ENCODE measurements at places on chromosomes 1 and 21.

DNA sequence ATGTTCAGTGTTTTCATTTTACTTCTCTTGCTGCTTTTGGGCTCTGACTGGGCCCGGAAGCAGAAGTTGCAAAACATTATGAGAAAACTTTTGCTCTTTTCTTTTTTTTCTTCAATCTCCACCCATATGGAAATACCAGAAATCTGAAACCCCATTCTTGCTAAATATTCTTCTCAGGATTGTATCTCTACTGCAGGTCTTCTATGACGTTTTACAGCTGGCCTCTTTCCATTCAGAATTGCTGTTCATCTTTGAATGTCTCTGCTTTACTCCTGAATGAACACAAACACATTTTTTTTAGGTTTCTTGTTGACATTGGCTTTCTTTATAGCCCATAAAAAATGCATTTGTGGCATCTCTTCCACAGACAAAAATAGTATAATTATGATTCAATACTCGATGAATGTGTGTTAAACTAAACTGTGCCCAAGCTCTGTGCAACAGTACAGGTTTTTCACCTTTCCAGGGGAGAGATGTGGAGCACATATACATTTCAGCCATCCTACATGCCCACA is 18.8 kb downstream of the PTPRC start:
- no peak for DNase-seq

DNA sequence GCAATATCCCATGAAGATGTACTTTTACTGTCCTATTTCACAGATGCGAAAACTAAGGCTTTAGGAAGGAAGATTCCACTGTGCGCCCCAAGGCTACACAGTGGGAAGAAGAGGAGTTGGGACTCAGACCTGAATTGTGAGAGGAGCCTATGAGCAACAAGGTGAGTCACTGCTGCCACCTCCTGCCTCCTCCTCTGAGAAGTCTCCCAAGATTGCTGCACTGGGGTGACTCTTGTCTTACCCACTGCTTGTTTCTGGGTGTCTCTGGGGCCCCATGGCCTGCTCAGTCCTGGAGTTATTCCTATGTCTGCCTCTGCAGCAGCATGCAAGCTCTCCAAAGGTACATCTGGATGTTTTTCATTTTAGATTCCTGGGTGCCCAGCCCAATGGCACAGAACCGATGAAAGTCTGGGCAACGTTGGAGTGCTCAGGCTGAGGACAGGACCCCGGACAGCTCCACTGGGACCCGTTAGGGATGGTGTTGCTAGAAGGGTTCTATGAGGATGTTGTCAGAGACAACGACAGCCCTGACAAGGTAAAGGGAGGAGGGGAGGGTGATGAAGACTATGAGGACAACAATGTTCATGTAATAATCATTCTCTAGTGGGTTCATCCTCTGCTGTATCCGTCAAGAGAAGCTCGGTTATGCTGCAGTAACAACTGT is 11.0 kb upstream of the C1QA start:
- peak; percentile 69 for DNase-seq

GRCh38 chr1:181486098-181486420 is 2.7 kb downstream of the CACNA1E start:
- DNase-seq, result no peak

DNA sequence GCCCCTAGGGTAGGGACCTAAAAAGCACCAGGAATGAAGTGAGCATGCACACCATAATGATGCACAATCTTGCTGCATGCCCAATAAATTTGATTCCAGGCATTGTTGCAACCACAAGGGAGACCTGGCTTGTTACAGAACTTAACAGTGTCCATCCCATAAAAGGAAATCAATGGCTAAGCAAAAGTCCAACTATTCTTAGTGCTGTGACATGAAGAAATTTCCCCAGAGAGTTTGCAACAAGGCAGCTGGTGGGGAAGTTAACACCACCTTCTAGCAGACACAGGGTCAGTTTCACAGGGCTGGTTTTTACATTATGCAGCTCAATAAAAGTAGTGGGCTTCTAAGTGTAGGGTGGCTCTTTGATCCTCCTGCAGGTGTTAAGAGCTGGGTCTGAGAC is 221.1 kb downstream of the KCNJ6 start:
- no peak for DNase-seq

GRCh38 chr1:22275167-22275566 is 132.3 kb upstream of the WNT4 start:
- no peak for DNase-seq

DNA sequence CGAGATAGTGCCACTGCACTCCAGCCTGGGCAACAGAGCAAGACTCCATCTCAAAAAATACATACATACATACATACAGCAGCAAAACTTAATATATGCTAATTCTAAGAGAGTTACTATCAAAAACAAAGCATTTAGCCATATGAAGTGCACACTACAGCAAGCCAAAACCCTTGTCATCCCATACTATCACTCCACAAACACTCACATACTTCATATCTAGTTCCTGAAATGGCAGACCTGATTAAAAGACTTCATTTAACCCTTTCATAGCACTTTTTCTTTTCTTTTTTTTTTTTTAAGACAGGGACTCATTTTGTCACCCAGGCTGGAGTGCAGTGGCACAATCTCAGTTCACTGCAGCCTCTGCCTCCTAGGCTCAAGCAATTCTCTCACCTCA is 65.6 kb downstream of the COP1 start:
- DNase-seq, result no peak

DNA sequence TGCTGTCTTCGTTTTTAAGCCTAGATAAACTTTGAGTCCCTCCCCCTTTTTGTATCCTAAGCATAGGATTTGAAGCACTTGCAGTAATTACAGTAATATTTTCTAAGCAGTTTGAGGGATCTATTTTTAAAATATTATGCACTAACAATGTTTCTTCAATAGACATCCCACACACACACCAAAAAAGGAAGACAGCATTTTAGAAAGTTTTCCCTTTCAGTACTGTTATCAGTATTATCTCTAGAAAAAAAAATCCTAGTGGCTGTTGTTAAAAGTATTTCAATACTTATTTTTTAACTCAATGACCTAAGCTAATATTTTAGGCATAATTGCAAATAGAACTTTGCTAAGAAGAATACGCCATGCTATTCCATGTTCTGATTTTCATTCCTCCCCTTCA is 15.1 kb downstream of the MCOLN3 start:
- no peak for DNase-seq

GRCh38 chr1:145916745-145917144 is 1.8 kb downstream of the PEX11B start:
- DNase-seq, result no peak

DNA sequence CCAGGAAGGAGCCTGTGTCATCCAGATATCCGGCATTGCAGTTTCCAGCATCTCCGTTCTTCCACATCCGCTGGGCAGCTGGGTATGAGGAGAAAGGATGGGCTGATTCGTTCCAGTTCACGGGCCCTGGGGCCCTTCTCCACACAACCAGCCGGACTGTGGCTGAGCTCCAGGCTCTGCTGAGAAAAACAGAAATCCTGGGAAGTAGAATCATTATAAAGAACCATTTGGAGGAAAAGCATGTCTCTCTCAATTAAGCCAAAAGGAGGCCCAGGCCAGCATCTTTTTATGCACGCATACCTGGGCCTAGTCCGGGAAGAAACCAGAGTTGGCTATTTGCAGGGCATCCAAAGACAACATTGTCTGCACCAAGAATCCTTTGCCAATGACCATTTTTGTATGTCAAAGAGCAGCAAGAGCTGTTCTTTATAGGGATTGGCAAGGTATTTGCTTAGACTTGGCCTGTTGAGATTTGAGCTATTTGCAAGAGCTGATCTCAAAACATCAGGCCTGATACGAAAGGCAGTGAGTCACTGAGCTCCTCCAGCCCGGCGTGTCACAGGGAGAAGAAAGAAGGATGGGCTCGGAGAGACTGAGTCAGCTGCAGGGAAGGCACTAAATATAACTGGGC is 84.9 kb upstream of the ARHGEF16 start:
- DNase-seq, result no peak

DNA sequence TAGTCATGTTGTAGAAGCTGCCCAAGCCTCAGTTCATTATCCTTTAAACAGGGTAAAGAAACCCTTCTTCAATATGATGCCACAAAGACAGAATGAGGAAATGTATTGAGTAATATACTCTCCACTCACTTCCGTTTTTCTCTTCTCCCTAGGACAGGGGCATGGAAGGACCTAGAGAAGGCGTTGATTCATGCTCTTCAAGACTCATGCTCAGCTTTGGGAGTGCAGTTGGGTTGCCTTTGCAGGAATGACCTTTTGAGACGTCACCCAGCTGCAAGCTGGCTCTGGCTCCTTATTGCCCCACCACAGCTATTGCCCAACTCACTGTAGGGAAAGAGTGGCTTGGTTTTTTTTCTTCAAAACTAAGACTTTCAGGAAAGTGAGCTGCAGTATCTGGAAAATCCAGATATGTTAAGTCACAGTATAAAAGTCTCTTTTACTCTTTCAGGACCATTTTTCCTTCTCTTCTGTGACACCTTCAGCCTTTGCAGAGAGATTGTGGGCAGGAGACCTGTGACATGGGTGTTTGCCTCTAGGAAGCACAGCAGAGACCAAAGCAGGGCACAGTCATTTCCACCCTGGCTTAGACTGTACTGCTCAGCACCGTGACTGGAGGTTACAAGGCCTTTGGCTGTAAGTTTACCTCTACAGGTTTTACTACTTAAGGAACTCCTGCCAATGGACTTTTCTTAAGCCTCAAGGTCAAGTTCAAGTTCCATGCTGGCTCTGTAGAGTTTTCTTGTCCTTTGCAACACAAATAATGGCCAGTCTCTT is 39.5 kb downstream of the XCL2 start:
- DNase-seq, result no peak

- no peak for DNase-seq
These were observed 12.8 kb upstream of the RIPK4 start for GRCh38 chr21:41779659-41780058.

DNA sequence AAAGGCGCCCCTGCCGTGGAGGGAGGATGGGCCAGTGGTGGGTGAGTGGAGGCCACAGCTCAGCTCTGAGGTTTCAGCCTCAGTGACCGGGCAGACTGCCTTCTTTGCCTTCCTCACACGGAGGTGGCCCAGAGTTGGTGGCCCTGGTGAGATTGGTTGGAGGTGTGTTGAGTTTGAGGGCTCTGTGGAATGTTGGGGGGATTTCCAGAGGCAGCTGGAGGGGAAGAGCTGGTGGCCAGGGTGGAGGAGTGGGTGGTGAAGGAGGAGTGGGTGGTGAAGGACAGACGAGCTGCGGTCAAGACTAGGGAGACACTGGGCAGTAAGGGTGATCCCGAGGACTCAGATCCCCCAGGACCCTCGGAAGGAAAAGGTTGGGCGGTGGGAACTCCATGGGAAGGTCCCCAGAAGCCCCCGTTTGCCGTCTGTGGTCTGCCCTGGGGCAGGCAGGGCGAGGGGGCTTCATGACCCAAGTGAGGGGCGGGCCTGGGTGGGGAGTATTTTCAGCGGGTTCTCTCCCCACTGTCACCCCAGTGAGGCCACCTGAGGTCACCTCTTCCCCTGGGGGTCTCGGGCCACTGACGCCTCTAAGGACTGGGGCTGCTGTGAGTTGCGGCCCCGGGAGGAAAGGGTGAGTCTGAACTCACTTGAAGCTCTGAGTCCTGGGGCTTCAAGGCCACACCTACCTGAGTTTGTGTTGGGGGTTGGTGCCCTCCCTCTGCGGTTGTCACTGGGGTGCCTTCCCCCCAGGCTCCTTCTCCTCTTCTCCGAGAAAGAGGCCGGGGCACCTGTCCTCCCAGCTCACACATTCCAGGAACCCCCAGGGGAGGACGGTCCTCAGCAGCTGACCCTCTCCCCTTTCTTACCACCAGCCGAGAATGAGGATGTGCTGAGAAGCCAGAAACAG is 22.7 kb upstream of the PIK3CD start:
- no peak for DNase-seq

DNA sequence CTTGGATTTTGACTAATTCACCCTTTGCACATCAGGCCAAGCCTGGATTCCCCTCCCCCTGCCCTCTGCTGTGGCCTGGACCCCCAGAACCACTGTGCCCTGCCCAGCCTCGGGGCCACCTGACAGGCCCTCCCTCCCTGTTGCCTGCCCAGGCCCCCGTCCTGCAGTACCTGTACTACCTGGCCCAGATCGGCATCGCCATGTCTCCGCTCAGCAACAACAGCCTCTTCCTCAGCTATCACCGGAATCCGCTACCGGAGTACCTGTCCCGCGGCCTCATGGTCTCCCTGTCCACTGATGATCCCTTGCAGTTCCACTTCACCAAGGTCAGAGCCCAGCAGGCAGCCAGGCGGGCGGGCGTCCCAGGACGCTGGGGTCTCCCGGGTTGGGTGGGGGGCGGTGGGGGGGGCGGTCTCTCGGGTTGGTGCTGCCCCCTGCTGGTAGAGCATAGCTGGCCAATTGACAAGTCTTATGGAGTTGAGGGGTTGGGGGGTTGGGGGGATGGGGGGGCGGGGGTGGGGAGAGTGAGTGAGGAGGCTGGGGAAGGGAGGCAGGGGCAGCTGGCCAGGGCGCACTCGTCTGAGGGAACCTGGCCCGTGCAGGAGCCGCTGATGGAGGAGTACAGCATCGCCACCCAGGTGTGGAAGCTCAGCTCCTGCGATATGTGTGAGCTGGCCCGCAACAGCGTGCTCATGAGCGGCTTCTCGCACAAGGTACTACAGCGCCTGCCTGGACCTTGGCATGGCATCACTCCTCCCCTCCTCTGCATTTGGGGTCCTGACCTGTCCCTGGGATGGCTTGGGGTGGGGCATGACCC is 10.7 kb downstream of the AMPD2 start:
- peak; percentile 58 for DNase-seq

DNA sequence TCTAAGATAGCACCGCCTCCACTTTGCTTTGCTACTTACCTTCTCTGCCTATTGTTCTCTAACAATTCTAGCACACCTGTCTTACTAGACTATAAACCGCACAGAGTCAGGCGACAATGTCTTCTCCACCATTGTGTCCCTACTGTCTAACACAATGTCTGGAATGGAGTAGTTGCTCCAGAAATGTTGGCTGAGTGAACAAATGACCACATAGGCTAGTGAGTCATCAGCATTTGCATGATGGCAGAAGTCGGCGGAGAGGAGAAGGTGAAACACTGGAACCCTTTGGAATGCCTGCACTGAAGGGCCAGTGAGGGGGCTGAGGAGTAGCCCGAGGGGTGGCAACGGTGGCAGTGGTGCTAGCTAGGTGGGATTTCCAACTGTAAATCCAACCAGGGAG is 14.0 kb upstream of the PABPC4 start:
- no peak for DNase-seq

- no peak for DNase-seq
These were observed 104.9 kb upstream of the SNX7 start for GRCh38 chr1:98556521-98557158.

DNA sequence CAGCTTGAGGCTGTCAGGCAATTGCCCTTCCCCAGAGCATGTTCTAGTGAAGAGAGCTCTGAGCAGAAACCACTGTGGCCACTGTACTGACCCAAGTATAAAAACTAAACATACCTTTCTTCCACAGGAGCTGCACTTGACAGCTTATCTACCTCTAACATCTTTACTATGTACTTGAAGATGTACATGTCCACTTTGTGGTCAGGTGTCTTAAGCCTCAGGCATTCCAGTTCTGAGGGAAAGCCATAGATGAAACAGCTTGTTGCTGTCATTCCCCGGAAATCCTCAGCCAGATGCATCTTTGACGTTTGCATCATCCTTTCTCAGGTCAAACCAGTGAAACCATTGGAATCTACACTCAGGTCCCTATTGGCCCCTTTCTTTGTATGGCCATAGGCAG is 70.4 kb downstream of the CHRM3 start:
- DNase-seq, result no peak

All from nephron progenitor cell (in vitro differentiated cells).